ENCODE measurements at places on chromosomes 2 and 18.
A peak's percentile ranks its signal among the peaks of the same experiment; 100 is the strongest.

- no peak for DNase-seq
Measured at GRCh38 chr2:234029150-234029733, 21.3 kb upstream of the SPP2 start.

DNA sequence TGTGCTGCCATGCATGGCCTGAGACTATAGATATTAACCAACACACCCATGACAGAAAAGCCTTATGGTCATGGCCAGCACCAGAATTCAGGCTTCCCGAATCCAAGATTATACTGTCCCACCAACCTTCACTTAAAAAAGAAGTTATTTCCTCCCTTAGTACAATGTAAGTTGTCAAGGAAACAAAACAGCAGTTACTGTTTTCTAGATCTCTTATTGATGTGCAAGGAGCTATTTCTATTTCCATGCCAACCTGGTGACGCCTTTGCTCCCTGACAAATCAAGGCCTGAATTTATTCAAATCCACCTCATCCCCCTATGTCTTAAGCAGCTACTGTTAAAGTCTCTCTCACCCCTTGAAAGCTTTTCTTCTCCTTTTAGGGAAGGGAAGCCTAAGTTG is 249.3 kb downstream of the ZNF521 start:
- DNase-seq = no peak

DNA sequence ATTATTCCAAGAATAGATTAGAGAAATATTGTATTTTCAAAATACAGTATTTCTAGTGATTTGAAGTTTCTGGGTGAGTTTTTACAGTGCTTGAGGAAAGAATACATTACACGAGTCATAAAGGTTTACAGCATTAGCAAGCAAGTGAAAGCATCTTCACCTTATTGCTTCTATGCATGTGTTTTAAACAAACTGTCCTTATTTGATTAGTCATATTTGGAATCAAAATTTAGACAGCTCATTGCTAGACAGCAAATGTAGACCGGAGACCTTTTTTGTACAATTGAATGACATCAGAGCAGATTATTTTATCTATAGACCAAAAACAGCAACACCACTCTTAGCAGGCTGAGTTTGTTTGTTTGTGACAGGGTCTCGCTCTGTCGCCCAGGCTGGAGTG is 69.2 kb downstream of the FAM161A start:
- DNase-seq = no peak

DNA sequence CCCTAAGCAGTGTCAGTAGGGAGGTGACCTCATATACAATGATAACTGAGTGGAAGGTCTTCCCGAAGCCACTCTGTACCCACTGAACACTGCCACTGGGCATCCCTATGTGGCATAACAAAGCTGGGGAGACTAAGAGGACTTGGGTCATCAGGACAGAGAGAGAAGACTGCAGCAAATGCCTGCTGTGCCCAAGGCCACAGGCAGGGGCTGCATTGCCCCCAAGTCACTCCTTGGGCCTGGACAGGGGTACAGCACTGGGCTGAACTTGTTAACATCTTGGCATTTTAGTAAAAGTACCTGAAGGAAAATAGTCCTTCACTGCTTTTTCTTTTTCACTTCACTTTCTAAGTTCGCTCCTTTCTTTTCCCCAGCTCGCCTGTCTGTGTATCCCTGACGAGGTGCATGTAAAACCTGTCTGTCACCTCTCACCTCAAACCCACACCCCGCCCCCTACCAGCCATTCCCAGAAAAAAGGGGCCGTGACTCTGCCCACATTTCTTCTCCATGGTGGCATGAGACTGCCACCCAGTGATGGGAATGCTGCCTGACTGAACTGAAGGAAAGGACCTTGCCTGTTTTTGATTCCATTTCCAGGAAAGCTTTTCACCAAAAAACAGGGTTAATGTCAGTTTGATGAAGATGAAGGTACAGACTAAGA is 62.9 kb downstream of the MTHFD2 start:
- peak; percentile 5 for DNase-seq

GRCh38 chr18:42163321-42163720 is 208.3 kb downstream of the PIK3C3 start:
- no peak for DNase-seq

GRCh38 chr2:219672406-219672805 is 45.0 kb downstream of the SLC4A3 start:
- no peak for DNase-seq

DNA sequence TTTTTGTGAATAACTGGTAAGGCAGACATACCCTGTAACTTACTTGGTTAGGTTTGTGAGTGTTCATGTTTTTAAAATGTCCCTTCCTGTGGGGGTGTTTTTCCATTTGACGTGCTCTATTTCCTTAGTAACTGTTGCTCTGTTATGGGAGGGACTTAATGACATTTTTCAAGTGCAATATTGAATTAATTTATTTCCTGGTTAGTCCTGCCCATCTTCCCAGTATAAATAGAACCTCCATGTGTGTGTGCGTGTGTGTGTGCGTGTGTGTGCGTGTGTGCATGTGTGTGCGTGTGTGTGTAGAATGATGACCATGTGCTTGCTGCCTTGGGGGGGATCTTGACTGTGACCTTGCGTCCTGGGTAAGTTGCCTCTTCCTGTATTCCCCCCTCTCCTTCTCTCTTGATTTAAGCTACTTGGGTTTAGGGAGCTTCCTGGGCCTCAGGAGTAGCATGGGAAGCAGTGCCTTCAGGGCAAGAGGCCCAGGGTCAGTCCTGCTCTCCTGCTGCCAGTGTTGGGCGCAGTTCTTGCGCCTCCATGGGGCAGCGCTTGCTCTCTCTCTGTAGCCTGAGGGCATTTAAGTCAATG is 163.9 kb downstream of the LDLRAD4 start:
- DNase-seq = no peak

DNA sequence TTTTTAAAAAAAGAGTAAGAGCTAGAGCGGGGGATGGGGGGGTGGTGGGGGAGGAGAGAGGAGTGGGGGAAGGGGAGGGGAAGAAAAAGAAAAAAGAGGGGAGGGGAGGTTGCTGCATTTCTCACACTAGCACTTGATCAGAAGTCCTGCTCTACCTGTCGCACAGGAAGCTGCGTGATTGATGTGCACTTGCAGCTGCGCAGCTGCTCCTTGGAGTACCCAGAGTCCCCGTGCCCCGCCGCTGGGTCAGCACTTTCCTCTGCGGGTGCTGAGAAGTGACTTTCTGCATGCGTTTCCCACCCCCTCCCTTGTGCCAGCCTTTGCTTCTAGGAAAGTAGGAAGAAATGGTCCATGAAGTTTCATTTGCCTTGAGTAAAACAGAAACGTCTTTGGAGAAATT is 297.3 kb downstream of the ETAA1 start:
- no peak for DNase-seq

DNA sequence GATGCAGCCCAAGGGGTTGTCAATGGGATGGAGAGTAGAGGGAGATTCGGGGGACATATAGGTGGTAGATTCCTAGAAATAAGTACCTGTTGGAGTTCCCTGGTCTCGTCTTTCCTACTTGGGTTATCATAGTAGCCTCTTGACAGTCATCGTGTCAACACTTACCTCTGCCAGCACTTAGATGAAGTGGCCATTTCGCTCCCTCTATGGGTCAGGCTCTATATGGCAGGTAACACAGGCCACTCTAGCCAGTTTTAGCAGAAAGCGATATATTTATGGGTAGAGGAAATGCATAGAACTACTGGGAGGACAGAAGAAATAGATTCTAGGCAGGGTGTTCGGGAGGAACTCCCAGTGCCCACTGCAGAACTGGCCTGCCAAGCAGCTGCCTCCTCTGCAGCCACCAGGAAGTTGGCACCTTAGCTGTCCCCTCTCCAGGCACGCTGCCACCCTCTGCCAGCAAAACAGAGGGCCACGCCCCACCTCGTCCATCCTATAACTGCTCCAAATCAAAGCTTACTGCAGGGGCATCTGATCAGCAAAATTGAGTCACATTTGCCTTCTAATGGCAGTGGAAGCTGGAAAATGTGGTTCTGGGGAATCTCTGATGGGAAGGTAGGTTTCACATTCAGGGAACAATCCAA is 181.3 kb downstream of the INSIG2 start:
- no peak for DNase-seq

DNA sequence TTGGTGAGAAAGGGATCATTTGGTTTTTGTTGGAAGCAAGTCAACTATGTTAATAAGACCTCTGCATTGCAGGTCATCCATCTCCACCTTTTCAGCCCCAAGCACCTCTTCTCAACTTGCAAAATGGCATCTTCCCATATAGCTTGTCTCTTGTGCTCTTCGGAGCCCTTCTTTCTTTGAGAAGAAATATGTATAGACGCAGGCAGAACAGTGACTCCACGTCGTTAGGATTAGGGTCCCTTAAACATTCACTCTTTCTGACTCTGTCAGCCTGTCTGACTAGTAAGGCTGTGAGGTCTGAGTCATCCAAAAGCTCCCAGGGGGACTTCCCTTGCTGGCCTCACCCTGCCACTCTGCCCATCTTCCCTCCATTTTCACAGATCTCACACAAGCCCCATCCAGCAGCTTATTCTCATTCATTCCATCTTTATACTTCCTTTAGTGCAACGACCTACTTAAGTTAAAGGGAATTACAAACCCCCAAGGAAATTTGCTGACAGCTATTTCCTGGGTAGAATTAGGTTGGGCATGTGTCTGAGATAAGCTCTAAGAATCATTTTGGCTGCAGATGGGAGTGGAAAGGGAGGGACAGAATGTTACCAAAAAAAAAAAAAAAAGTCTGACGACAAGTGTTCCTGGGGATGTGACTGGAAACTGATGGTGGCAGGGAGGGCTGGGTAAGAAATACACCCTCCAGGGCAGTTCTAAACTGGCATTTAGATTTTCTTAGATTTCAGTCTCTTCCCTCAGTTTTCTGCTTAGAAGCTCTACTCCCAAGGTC is 37.7 kb upstream of the MEX3C start:
- DNase-seq = no peak

GRCh38 chr18:52670896-52671295 is 330.9 kb downstream of the DCC start:
- DNase-seq = no peak

- DNase-seq = peak; percentile 87
Measured at GRCh38 chr2:74002505-74003421, 18.1 kb downstream of the TET3 start.

DNA sequence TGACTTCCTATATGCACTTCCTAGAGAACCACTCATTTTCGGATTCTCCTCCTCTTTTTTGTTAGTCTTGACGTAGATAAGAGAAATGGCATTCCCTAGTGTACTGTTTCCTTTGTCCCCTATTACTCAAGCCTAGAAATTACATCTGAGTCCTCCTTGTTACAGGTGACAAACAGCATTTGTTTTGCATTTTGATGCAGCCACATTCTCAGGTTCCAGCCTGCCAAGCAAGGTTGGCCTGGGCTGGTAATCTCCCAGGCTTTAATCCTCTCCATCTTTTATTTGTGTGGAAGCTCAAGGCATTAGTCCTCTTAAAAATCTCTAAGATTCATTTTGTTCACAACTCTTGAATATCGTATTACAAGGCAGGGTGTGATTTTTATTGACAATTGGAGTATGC is 318.0 kb upstream of the NRP2 start:
- DNase-seq = no peak

- DNase-seq = no peak
Measured at GRCh38 chr2:15449556-15450236, 111.4 kb downstream of the NBAS start.

DNA sequence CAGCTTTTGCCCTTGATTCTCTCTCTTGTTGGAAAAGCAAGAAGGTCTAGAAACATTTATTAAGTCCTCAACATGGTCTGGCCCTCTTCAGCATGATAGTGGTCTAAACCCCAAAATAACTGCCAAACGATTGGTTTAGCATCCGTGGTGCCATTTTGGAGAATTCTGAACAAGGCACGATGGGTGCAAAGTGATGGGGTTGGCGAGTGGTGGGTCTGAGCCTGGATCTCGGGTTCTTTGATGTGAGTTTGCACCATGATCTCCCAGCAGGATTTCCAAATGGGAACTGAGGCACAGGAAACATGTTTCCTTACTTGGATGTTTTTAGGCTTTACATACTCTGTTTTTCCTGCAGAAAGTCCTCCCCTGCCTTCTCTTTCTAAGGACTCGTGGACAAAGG is 240.3 kb downstream of the MYCN start:
- no peak for DNase-seq

GRCh38 chr2:213248637-213249036 is 35.6 kb upstream of the SPAG16 start:
- DNase-seq = no peak

DNA sequence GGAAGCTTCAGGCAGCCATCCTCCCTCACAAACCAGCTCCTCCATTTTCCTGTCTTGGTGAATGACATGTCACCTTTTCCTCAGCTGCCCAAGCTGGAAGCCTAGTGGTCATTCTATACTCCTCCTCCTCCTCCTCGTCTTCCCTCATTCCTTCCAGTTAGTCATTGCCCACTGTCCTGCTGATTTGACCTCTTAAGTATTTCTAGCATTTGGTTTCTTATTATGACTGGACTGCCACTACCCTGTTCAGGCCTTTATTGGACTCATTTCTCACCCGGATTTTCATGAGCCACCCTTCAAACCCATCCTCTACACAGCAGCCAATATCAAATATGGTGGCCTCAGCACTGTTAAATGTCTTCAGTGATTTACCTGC is 21.9 kb upstream of the MGAT5 start:
- no peak for DNase-seq

DNA sequence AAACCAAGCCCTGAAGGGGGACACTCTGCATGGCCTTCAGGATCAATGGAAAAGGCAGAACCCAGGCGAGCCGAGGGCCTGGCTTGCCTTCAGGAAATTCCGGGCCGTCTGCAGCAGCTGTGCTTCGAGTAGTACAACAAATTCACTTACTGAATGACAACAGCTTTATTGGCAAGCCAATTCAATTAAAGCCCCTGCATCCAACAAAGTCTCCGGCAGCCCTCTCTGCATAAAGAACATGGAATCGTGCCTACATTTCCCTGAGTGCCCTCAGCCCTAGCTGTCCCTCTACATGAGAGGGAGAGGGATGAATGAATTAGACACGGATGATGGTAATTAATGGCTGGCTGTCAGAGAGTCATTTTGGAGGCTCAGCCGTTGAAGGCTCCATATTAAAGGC is 189.0 kb downstream of the BCL11A start:
- DNase-seq = no peak

- no peak for DNase-seq
Measured at GRCh38 chr18:1246827-1247226, 342.2 kb downstream of the ADCYAP1 start.

- DNase-seq = no peak
Measured at GRCh38 chr2:120831891-120832290, 96.2 kb downstream of the GLI2 start.

DNA sequence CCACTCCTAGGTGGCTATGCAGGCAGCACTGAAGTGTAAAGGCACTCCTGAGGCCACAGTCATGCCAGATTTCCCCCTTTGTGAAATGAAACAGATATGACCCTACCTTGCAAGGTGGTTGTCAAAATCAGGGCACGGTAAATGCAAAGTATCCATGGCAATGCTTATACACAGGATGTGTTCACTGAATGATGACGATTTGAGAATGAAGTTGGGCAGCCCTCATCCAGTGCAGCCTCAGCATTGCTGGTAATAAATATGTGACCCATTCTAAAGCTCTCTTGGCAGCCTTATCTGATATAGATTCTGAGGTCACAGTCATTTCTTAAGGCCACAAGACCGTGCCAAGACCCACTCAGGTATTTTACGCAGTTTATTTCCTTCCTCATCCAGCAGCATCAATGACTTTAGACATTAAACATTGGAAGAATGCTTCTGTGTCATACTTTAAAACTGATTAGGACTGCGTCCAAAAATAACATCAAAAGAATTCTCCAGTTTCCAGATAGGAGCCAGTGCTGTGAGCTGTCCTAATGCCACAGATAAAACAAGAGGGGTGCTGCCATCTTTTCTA is 125.5 kb upstream of the SERTAD2 start:
- DNase-seq = no peak

GRCh38 chr2:208643145-208643544 is 236.6 kb downstream of the PTH2R start:
- DNase-seq = no peak
